ENCODE measurements at places on chromosomes 1 and 21. TPM values are rescaled to one million over a fixed set of nuclear protein-coding genes. Genes with fewer than 3 reads are reported as not detected.

- H3K27me3 ChIP-seq: no peaks in the 10 kb centered on the region
- no peak for DNase-seq
- peaks cover 12% of the 10 kb centered on the region for H3K4me1 ChIP-seq
- no peaks in the 10 kb centered on the region for H3K36me3 ChIP-seq
Measured at GRCh38 chr1:111751906-111752575, 3.7 kb upstream of the DDX20 start.

GRCh38 chr1:173024543-173024942 is 26.2 kb downstream of the TNFSF18 start:
- H3K27ac ChIP-seq: no peak overlapping the region
- H3K4me1 ChIP-seq: no peaks in the 10 kb centered on the region
- H3K27me3 ChIP-seq: no peaks in the 10 kb centered on the region
- H3K4me3 ChIP-seq: no peak overlapping the region
- no peaks in the 10 kb centered on the region for H3K36me3 ChIP-seq

DNA sequence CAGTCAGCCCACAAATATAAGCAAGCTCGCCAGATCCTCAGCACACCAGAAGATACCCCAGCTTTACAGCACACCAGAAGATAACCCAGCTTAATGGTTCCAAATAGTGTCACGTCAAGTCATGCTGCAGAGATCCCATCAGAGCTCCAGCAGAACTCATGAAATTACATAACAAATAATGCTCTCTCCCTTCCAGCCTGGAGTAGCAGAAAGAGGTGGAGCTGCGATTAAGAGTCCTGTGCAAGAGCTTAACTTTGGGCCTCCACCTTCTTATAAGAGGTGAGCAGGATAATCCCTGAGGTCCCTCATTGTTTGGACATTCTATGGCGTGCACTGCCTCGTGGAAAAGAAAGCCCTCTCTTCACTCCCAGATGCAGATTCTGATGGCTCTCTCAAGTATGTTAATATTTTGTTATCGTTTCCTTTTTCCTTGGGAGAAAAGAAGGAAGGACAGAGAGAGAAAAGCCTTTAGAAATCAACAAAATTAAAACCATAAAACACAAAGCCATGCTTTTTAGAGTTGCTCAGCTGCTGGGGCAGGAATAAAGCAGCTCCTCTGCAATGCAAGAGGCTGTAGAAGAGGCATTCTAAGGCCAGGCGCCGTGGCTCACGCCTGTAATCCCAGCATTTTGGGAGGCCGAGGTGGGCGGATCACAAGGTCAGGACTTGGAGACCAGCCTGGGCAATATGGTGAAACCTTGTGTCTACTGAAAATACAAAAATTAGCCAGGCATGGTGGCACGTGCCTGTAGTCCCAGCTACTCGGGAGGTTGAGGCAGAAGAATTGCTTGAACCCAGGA is 59.1 kb downstream of the GLUL start:
- no peaks in the 10 kb centered on the region for H3K27me3 ChIP-seq
- no peak overlapping the region for H3K4me3 ChIP-seq

TGFBR3 gene
- total RNA-seq: 45.9 TPM

EPHA2 gene
- 24.4 TPM for total RNA-seq

MAP3K21 gene
- total RNA-seq: 9.0 TPM

- no peaks in the 10 kb centered on the region for H3K36me3 ChIP-seq
- H3K4me3 ChIP-seq: no peak overlapping the region
- H3K27me3 ChIP-seq: no peaks in the 10 kb centered on the region
- DNase-seq: no peak
Measured at GRCh38 chr21:39105836-39106235, 77.4 kb downstream of the PSMG1 start.

INTS3 gene
- total RNA-seq: 64.5 TPM

FAM43B gene
- total RNA-seq: not detected

- no peak overlapping the region for H3K27ac ChIP-seq
- no peaks in the 10 kb centered on the region for H3K27me3 ChIP-seq
- no peak overlapping the region for H3K4me3 ChIP-seq
- H3K4me1 ChIP-seq: peaks cover 16% of the 10 kb centered on the region
- no peak for DNase-seq
Measured at GRCh38 chr1:81547912-81548303, 252.8 kb upstream of the ADGRL2 start.

RGS5 gene
- 46.1 TPM for total RNA-seq

DNA sequence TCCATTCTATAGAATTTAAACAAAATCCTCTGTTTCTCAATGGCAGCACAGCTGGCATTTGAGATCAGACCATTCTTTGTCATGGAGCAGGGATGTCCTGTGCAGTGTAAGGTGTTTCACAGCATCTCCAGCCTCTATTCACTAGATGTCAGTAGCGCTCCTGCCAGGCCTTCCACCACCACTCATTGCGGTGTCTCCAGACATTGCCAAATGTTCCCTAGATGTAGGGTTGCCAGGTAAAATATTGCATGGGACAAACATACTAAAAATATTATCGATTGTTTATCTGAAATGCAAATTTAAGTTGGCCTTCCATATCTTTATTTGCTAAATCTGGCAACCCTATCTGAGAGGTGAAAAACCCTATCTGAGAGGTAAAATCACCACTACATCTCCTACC is 11.7 kb downstream of the ITLN2 start:
- DNase-seq: no peak
- H3K36me3 ChIP-seq: no peaks in the 10 kb centered on the region
- H3K27me3 ChIP-seq: no peaks in the 10 kb centered on the region

- H3K4me3 ChIP-seq: no peak overlapping the region
- no peak overlapping the region for H3K27ac ChIP-seq
- no peaks in the 10 kb centered on the region for H3K36me3 ChIP-seq
Measured at GRCh38 chr1:46456411-46456963, 33.1 kb upstream of the DMBX1 start.

DNA sequence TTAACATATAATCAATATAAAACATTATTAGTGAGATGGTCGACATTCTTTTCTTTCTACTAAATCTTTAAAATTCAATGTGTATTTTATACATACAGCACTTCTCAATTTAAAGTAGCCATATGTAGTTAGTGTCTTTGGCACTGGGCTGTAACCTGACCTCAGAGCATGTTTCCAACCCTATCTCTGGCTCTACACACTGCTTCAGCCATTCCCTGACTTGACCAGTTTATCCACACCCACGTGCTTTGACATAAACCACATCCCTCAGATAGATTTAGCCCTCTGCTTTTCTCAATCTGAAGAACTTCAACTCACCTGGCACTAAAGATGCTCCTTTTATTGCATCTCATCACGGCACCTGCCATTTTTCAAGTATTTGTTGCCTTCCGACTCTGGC is 58.3 kb downstream of the RGS2 start:
- no peaks in the 10 kb centered on the region for H3K27me3 ChIP-seq
- no peak for DNase-seq
- no peak overlapping the region for H3K4me3 ChIP-seq
- no peak overlapping the region for H3K27ac ChIP-seq
- no peaks in the 10 kb centered on the region for H3K36me3 ChIP-seq
- no peaks in the 10 kb centered on the region for H3K4me1 ChIP-seq

DNA sequence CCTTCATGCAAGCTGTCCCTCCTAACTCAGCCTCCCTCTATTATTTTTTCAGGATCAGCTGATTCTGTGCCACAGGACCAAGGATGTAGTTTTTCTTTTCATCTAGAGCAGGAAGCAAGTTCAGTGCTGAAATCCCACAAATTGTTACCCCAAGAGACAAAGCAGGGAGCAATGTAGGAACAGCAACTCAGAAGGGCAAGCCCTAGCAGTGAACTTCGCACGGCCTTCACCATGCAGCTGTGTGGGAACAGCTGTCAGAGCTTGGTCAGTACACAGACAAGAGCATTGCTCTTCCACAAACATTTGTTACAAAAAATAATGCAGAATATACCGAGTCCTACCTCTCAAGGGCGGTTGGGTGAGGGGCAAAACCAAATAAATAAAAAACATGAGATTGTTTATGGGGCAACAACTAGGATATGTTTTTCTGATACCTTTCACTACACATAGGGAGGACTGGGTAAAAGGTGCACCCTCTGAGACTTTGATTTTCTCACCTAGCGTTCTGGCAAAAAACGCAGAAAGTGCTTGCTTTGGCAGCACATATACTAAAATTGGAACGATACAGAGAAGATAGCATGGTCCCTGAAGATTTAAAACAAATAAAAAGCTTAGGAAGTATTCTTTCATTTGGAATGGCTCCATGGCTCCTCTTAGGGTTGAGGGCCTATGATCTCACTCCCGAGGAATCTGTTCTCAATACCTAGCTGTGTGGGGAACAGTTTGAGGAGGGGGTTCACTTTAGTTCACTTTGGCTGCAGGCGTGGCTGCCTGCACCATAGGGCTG is 37.1 kb upstream of the ANGPTL7 start:
- peaks cover 8% of the 10 kb centered on the region for H3K36me3 ChIP-seq
- no peak overlapping the region for H3K4me3 ChIP-seq
- peaks cover 20% of the 10 kb centered on the region for H3K4me1 ChIP-seq
- no peak for DNase-seq
- H3K27ac ChIP-seq: no peak overlapping the region
- H3K27me3 ChIP-seq: no peaks in the 10 kb centered on the region

DNA sequence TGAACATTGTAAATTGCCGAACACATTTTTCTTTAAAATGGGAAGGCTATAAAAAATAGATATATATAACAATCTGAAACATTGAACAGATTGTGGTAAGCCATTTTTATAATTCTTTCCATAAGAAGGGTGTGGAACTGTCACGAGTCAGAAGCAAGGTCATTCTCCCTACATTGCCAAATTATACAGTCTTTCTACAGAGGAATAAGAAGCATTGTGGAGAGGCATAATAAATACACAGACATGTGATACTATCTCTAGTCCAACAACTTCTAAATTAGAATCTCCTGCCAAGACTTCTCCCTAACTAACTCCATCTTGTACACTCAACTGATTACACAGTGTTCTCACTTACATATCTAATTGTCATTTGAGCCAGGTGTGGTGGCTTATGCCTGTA is 227.9 kb downstream of the CENPF start:
- H3K36me3 ChIP-seq: no peaks in the 10 kb centered on the region
- H3K4me1 ChIP-seq: no peaks in the 10 kb centered on the region
- no peak overlapping the region for H3K27ac ChIP-seq
- no peaks in the 10 kb centered on the region for H3K27me3 ChIP-seq
- DNase-seq: no peak

DNA sequence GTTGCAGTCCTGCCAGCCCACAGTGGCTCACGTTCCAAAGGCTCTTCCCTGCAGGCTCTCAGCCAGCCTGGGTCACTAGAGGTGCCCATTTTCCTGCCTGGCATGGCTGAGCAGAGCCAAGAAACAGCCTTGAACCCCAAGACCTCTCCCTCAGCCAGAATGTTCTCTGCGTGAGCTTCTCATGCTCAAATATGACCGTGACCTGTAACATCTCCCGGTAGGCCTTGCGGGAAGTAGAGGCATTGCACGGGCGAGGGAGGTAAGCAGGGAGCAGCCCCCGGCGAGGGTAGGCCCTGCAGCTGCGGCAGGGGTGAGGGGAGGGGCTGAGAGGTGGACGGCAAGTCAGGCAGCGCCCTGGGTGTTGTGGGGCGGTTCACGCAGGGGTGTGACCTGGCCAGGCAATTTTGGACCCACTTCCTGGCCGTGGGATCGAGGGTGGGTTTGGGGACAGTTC is 20.0 kb downstream of the RRP1 start:
- peaks cover 27% of the 10 kb centered on the region for H3K4me1 ChIP-seq
- H3K27me3 ChIP-seq: no peaks in the 10 kb centered on the region
- no peak overlapping the region for H3K27ac ChIP-seq
- H3K36me3 ChIP-seq: no peaks in the 10 kb centered on the region
- H3K4me3 ChIP-seq: no peak overlapping the region

FCER1G gene
- total RNA-seq: 138 TPM

LAPTM5 gene
- 173 TPM for total RNA-seq

CD1D gene
- total RNA-seq: 4.8 TPM

TMEM240 gene
- 3.1 TPM for total RNA-seq

DNA sequence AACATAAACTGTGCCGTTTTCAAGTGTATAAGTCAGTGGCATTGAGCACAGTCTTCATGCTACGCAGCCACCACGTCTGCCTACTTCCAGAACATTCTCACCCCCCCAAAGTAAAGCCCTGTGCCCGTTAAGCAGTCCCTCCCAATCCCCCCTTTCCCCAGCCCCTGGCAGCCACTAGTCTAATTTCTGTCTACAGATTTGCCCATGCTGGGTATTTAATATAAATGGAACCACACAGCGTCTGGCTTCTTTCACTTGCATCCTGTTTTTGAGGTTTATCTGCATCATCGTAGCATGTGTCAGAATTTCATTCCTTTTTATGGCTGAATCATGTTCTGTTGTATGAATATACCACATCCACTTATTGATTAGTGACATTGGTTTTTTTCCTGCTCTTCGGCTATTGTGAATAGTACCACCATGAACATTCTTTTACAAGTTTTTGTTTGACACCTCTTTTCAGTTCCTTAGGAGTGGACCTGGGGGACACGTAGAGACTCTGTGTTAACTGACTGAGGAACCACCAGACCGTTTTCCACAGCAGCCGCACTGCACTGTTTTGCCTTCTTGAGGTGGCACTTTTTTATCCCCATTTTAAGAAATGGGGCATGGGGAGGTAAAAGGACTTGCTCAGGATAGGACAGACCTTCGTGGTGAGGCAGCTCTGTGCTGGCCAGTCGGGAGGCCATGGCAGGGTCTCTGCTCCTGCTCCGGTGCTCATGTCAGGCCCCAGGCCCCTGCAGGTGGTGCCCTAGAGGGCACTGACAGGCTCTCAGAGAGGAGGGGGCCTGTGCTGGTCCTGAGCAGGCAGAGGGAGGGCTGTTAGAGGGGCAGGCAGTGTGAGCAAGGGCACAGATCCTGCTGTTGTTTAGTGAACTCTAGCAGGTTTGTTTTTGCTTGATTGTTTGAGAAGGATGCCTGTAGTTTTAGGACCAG is 123.8 kb downstream of the PCBP3 start:
- no peak overlapping the region for H3K27ac ChIP-seq
- no peaks in the 10 kb centered on the region for H3K27me3 ChIP-seq
- H3K36me3 ChIP-seq: no peaks in the 10 kb centered on the region
- no peak overlapping the region for H3K4me3 ChIP-seq
- no peaks in the 10 kb centered on the region for H3K4me1 ChIP-seq

DNA sequence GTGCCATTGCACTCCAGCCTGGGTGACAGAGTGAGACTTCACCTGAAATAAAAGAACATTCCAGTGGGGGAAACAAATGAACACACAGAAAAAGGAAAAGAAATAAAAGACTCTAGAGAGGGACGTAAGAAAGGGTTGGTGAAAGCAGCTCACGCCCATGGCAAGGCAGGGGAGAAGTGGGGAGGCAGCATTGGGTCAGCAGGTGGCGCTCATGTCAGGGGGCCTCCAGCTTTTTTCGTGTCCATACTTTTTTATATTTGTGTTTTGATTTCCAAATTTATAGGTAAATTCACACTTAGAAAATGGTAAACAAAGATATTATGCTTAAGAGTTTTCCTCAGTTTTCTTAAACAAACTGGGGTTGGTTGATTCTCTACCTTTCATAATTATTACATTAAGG is 45.5 kb downstream of the VPS13D start:
- no peak overlapping the region for H3K4me3 ChIP-seq
- peaks cover 72% of the 10 kb centered on the region for H3K36me3 ChIP-seq
- no peaks in the 10 kb centered on the region for H3K27me3 ChIP-seq
- no peak overlapping the region for H3K27ac ChIP-seq
- H3K4me1 ChIP-seq: no peaks in the 10 kb centered on the region

FCRL4 gene
- not detected for total RNA-seq

GRCh38 chr21:35367553-35367952 is 318.5 kb upstream of the RUNX1 start:
- no peaks in the 10 kb centered on the region for H3K27me3 ChIP-seq
- H3K4me3 ChIP-seq: no peak overlapping the region
- no peak overlapping the region for H3K27ac ChIP-seq
- no peaks in the 10 kb centered on the region for H3K36me3 ChIP-seq

- DNase-seq: no peak
- H3K4me3 ChIP-seq: no peak overlapping the region
- H3K27ac ChIP-seq: no peak overlapping the region
- peaks cover 5% of the 10 kb centered on the region for H3K4me1 ChIP-seq
- no peaks in the 10 kb centered on the region for H3K36me3 ChIP-seq
Measured at GRCh38 chr21:28737674-28738419, 254.8 kb downstream of the LTN1 start.
